ENCODE measurements at places on chromosomes 7 and 10.

GRCh38 chr7:86790383-86790782, 146.7 kb downstream of the GRM3 start:
- DNase-seq = no peak

- peak; percentile 65 for DNase-seq
These were observed 4.5 kb upstream of the PLXNA4 start for GRCh38 chr7:132580717-132581285.

- DNase-seq = no peak
These were observed 195.2 kb upstream of the KCND2 start for GRCh38 chr7:120077777-120078176.

DNA sequence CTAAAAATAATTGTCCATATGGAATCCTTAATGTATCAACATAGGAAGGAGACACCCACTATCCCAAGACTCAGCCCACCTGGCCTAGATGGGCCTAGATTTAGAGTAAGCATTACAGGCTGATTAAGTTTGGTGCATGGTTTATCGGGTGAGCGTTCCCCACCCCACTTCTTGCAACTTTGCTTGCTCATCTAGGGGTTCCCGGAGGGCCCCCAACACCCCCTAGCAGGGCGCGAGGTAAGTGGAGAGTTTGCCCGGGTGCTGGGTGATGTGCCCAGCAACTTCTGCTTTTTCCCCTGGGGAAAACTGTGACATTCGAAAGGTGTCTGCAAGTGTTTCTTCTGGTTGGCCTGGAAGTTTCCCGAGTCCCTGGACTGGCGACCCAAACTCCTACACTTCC, 31.7 kb downstream of the SKIDA1 start:
- DNase-seq = no peak

DNA sequence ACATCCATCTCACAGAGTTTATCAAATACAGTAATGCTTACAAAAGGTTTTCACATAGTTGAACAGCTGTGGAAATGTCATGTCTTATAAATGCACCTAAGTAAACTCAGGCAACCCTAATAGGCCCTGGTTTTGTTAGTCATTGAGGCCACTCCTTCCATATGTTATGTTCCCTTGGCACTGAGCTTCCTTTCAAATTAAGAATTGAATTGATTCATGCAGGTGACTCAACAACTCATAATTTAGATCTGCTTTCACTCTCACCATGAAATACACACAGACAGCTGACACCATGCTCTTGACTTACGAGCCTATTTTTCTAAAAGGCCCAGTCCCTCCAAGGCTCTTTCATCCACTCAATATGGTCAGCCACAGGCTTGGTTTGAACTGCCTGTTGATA, 476.9 kb downstream of the KCNMA1 start:
- peak; percentile 87 for DNase-seq

- DNase-seq = no peak
These were observed 59.1 kb downstream of the CDC123 start for GRCh38 chr10:12255048-12255447.

- DNase-seq = peak; percentile 12
These were observed 171.6 kb upstream of the FOXP2 start for GRCh38 chr7:114242992-114243507.

GRCh38 chr7:83014546-83014945, 148.1 kb downstream of the PCLO start:
- no peak for DNase-seq

GRCh38 chr7:41501466-41501865, 201.4 kb downstream of the INHBA start:
- no peak for DNase-seq

DNA sequence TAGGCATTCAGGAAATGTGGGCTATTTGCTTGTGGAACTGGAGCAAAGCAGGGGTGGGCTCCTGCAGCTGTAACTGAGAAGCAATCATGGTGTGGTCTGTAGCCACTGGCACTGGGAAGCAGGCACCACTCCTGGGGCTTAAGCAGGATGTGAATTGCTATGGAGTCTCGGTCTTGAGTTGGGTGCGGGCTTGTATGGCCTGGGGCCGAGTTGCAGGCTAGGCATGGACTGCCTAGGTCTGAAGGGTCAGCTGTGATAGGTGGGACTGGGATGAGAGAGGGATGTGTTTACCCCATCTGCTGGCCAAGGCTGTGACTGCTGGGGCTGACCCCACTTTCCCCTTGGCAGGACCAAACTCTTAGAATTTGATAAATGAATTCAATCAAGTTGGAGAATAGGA, 43.0 kb downstream of the ADCY1 start:
- DNase-seq = no peak
